ENCODE measurements at places on chromosomes 3 and 15.

GRCh38 chr15:39969002-39969394, 35.1 kb downstream of the EIF2AK4 start:
- DNase-seq, result no peak

- DNase-seq, result no peak
These were observed 2.9 kb downstream of the CORO2B start for GRCh38 chr15:68581725-68582124.

DNA sequence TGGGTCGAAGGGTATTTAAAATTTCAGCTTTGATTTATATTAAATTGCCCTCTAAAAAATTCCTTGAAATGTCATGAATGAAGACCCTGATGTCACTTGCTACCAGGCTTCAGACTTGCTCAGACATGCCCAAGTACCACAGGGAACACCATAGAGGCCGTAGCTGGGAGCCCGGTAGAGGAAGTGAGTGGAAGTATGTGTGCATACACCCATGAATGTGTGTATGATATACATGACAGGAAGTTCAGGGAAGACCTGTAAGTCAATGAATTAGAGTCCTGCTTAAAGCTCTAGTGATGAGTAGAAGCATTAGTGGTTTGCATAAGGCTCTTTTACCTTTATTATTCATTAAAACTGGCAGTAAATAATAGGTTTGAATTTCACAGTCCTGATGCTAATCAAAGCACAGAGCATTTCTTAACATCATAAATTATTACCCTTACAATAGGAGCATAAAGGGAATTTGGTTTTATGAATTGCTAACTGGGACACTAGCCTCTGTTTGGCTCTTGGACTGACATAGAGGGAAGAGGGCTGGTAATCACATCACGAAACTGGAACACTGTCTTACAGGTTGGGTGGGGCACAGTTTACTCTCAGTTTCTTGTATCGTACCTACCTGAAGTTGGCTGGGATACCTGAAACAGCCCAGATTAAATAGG, 144.4 kb downstream of the CHST2 start:
- DNase-seq, result no peak

GRCh38 chr15:44918136-44918535, 38.4 kb upstream of the TERB2 start:
- no peak for DNase-seq

- DNase-seq, result no peak
These were observed 198.6 kb upstream of the NR2E3 start for GRCh38 chr15:71611553-71612396.

DNA sequence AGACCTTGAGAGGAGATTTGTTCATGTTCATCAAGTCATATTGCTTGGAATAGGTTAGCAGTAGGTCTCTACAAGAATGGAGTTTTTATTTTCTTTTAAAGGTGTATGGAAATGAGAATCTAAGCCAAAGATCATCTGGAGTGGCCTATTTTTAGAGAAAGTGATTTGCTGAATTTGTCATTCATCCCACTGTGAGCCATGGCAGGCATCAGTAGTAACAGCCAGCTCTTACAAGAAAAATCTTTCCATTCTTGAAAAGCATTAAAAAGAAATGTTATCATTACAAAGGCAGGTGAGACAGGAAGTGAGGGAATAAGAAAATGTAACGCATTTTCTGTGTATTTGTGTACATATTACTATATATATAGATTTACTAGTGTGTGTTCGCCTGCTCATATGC, 29.6 kb downstream of the STAC start:
- no peak for DNase-seq

GRCh38 chr3:49781415-49782199, 4.7 kb downstream of the IP6K1 start:
- no peak for DNase-seq

GRCh38 chr3:28940530-28940929, 340.3 kb upstream of the RBMS3 start:
- no peak for DNase-seq

GRCh38 chr15:83533410-83533962, 86.3 kb downstream of the SH3GL3 start:
- no peak for DNase-seq

GRCh38 chr3:68787106-68787626, 145.2 kb downstream of the TAFA4 start:
- DNase-seq, result no peak

- peak; percentile 11 for DNase-seq
These were observed 208.1 kb upstream of the NR2F2 start for GRCh38 chr15:96122077-96123027.

DNA sequence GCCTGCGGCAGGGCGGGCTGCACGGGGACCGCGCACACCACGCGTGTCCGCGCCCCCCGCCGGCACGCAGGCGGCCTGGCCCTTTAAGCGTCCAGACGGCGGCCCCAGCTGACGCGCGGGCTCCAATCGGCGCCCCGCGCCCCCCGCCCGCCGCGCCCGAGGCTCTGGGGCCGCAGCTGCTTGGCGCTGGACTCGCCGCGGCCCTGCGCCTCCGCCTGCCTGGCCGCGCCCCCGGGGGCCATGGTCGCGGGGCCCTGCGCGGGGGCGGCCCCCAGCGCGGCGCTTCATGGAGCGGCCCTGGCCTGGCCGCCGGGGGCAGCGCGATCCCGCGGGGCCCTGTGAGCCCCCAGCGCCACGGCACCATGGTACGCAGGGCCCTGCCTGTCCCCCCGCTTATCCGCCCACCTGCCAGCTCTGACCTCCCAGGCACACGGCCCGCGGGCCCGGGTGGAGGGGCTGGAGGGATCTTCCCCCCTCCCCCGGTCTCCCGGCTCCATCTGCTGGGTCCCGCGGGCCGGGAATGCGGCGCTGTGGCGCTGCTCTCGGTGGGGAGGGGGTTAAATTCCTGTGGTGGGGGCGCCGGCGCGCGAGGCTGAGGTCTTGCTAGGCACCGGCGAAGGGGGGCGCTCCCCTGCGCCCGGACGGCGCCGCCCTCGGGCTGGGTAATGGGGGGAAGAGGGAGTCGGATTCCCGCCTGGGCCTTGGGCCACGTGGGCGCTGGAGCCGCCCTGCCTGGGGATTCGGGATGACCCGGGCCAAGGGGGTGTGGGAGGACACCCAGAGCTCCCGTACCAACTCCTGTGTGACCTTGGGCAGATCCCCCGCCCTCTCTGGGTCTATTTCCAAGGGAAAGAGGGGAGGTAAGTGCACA, 1.1 kb downstream of the ZBTB47 start:
- no peak for DNase-seq

GRCh38 chr3:26058901-26059321, 269.0 kb downstream of the OXSM start:
- no peak for DNase-seq

GRCh38 chr3:1055870-1056269, 37.0 kb upstream of the CNTN6 start:
- DNase-seq, result no peak

GRCh38 chr3:181998828-181999227, 287.1 kb downstream of the SOX2 start:
- no peak for DNase-seq

DNA sequence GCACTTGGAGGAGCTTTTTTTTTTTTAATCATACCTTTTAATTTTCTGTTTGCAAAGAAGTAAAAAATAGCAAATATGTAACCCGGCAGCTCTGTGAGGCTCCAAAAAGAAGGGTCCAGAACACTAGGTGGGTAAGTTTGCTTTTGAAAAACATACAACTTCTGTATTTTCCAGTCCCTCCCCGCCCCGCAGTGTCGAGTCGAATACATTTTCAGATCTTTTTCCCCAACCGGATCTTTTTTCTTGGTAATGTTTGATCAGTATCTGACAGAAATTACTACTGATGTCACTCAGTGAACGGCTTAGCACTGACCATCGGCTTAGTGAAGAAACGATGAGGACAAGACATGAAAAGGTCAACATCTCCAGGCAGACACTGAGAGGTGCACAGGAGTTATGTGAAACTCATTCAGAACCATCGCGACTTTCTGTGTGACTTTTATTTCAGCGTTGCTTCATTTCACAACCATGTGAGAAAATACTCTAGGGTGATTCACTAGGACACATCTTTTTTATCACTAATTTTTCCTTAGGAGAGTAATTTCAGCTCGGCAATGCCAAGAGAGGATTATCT, 11.0 kb downstream of the ISL2 start:
- DNase-seq, result no peak

GRCh38 chr3:172751175-172751704, 714 bp downstream of the ECT2 start:
- DNase-seq, result no peak
